Stimulated activated CD8-positive, alpha-beta memory T cell treated with anti-CD3 and anti-CD28 coated beads, Interleukin-15, amount 100 ng/mL, for 48 hours (primary cell): ENCODE measurements at places on chromosomes 7 and 10.

DNA sequence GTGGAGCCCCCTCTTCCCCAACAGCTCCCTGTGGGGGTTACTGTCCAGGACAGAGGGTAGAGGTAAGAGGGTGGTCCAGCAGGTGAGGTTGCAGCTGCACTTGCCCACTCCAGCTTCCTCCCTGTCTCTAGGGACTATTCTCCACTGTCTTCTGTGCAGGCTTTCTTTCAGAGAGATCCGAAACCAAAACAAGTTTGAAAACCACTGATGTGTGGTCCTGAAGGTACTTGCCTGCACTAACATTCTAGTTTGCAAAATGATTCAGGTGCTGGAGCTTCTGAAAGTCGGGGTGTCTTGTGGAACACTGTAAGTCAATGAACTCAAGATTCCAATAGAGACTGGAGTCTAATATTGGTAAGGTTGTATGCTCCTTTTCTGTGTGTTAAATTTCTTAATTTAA lies 63.1 kb downstream of the BLNK start:
- DNase-seq, result no peak

- no peak for DNase-seq
Observed at GRCh38 chr10:34906067-34906965, 91.2 kb upstream of the PARD3 start.

- no peak for DNase-seq
Observed at GRCh38 chr7:55486991-55487390, 85.3 kb downstream of the VOPP1 start.

- no peak for DNase-seq
Observed at GRCh38 chr7:2521952-2522591, 2.5 kb downstream of the LFNG start.

GRCh38 chr7:22572937-22573336 lies 72.9 kb upstream of the STEAP1B start:
- DNase-seq, result no peak

DNA sequence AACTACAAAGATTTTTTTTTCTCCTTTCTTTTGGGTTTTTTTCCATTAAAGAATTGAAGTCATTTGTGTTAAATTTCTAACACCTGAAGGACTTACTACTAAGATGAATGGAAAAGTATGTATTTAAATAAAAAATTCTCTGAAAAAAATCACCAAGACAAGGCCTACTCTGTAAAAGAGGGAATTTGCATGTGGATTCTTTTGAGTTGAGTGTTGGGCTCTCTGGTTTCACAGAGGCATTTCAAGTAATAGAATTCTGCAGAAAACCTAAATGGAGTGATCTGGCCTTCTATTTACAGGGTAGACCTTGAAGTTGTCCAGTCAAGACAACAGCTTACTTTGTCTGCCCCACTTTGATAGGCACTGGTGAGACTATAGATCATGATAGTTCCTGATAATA lies 4.1 kb downstream of the LRRC17 start:
- DNase-seq, result no peak

DNA sequence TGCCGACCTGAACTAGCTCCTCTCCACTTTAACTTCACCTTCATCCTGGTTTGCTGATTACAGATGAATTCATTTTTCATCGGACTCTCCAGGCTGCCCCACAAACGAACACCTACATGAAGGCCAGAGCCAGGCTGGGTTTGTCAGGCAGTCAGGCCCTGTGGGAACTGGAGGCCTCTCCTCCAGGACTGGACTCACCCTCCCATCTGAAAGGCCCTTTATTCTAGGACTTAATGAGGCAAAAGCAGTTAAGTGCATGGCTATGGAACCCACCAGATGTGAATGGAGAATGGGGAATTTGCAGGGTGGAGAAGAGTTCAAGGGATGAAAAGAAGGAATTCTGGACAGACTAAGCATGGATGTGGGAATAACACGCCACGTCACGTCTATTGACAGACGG lies 170.8 kb downstream of the ARHGAP12 start:
- DNase-seq, result no peak

DNA sequence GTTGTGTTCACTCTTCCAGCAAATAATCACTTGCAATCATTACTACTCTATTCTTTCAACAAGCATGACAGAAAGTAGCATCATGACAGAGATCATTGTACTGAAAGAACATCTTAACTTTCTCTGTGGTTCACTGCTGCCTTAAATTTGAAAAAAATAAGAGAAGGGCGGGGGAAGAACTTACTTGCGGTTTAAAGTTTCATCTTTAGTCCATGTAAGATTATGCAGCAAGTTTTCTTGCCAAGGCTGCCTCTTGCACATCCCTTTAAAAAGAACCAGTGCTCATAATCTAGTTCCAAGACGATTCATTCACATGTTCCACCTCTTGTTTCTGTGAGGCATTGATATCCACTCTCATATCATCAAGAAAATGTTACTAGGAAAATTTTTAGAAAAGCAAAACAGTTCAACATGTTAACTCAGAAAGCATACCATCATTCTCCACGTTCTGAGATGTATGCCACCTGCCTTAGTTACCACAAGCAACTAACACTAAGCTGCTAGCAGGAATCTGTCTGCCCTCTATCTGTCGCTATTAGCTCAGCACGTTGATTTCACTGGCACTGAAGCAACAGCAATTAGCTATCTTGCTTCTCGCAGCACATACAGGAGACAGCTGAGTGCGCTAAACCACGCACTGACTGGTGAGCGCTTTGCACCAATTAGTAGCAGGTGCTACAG lies at the start of gene PCDH15:
Gene PCDH15, minus strand, starts transcription at position 491 of the 681 bp plus-strand sequence. CDS start 136,969 bp downstream, outside the sequence.
- no peak for DNase-seq

- DNase-seq, result no peak
Observed at GRCh38 chr7:135831455-135832195, 83.0 kb upstream of the FAM180A start.

GRCh38 chr7:84744385-84744784 lies 442.5 kb downstream of the SEMA3D start:
- no peak for DNase-seq

GRCh38 chr7:45938626-45939302 lies 17.7 kb upstream of the IGFBP3 start:
- no peak for DNase-seq

GRCh38 chr7:80902716-80903308 lies 16.0 kb downstream of the SEMA3C start:
- no peak for DNase-seq

DNA sequence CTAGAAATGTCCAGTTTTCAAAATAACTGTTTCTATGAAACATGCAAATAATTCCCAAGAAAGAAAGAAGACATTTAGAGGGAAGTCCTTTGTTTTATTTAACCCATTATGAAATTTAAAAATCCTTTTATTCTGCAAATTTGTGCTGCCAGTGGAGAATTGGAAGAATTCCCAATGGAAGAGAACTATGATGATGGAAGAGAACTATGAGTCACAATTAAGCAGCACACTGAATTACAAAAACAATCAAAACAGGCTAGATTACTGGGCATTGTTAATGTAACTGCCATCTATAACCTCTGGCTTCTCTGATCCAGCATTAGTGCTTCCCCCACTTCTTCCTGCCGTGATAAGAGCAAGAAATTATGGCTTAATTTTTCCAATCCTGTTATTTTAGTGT lies 126.2 kb upstream of the FEZF1 start:
- no peak for DNase-seq

DNA sequence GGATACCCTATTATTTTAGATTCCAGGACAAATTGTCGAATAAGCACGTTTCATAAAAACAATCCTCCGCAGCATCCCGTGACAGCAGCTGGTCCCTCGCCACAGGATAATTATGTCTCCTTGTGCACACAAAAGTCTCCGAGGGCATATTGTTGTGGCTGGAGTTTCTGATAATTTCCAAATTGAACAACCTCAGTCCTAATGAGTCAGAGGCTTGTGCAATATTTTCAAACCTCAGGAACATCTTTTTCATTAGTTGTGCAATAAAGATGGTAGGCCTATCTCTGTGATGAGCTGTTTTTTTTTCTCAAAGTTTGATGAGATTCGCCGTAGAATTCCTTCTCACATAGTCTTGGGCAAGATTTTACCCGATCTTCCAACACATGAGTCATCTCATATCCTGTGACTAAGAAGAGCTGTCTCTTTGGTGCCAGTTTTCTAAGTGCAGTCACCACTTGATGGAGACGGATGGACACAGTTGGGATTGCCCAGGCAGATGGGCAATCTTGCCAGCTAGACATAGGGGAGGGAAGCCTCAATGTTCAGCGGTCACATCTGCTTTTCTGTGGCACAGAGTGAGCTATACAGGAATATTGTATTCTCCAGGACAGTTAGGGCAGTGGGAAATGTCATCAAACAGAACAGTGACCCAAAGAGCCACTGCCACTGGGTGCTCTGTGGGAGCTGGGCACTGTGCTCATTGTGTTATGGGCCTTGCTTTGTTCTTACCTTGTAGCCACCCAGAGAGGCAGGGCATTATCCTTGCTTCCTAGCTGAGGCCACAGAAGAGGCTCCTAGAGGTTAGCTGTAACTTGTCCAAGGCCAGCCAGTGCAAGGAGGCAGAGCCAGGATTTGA lies 7.8 kb downstream of the HTRA1 start:
- no peak for DNase-seq

DNA sequence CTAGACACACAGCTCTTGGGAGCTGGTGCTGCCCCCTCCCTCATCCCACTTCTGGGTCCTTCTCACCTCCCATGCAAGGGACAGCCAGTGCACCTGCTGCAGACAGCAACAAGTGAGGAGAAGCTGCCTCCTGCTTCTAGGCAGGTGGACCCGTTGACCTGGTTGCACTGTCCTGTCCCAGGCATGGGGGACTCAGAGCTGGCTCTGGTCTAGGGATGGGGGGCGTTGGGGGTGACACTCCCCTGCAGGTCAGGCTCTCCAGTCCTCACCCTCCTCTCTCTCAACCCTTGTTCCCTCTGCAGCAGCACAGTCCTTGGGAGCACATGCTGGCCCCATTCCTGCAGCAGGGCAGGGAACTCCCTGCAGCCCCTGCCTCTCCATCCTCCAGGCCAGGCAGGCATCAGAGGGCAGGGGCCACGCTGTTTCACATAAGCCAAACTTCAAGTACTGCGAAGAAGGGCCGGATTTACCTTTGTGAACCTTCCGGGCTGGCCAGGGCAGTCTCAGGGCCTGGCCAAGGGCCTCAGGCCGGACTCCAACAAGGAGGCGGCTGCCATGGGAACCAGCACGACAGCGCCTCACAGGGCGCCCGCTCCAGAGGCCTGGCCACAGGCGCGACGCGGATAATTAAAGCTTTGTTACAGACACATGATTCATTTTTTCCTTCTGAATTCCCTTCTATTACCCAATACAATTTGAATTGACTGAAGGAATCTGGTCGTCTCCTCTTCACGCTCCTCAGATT lies 48.5 kb downstream of the RASGEF1A start:
- no peak for DNase-seq

DNA sequence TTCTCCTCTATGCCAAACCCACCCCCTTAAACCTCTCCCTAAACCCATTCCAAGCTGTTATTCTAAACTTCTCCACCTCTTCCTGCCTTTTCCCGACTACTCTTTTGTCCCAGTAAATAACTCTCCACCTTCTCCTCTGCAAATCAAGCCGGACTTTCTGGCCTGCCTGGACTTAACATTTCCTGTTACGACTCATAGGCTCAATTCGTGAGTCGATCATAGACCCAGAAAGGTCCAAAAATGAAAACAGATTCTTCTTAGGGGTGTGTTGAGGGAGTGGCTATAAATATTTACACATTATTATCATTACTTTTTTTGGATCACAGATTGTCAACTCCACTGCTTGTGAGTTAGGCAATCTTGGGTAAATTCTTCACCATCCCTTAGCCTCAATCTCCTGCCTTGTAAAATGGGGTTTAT lies 59.0 kb upstream of the HABP2 start:
- DNase-seq, result no peak

GRCh38 chr7:44131173-44132029 lies 8.1 kb upstream of the POLD2 start:
- DNase-seq, result no peak

- no peak for DNase-seq
Observed at GRCh38 chr7:99252166-99252895, 20.3 kb upstream of the MYH16 start.
